ENCODE measurements at places on chromosomes 7 and 10.

- DNase-seq = peak; percentile 66
These were observed 33.7 kb downstream of the NRBF2 start for GRCh38 chr10:63166742-63167258.

DNA sequence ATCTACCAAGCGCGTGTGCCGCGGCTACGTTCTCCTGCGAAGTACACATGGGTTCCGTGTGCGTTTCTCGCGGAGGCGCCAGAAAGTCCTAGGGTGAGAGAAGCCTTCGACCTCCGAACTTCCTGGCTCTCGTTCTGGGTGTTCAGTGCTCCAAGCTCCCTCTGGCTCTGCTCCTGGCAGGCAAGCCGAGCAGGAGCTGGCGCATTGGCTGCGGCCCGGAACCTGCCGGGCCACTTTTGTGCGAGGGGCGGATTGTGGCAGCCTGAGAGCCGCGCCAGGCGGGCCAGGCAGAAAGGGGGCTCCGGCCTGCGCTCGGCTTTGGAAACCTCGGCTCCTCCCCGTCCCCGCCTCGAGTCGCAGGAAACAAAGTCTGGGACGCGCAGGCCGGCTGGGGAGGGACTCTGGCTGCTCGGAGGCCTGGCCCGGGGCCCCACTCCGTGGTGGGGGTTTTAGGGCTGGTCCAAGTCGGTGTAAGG lies 9.6 kb downstream of the EMX2 start:
- DNase-seq = no peak

- no peak for DNase-seq
These were observed 72.1 kb downstream of the SEM1 start for GRCh38 chr7:96637522-96637921.

- DNase-seq = no peak
These were observed 31.6 kb downstream of the IL15RA start for GRCh38 chr10:5945561-5946418.

- no peak for DNase-seq
These were observed 40.3 kb upstream of the YAE1 start for GRCh38 chr7:39525926-39526325.

DNA sequence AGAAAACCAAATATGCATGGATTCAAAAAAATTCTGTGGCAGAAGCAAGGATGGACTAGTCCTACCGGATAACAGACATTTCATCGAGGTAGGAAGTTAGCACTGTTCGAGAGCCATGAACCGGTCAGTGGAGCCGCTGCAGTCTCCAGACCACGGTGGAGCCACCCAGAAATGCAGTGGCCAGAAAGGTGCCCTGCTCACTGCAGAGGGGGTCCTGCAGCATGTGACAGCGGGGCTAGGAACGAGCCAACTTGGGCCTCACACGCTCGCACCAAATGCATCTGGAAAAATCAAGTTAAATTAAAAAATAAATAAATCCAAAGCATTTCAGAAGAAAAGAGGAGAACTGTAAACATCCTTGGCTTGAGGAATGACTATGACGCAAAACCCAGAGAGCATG lies 13.1 kb upstream of the CFAP46 start:
- DNase-seq = no peak

DNA sequence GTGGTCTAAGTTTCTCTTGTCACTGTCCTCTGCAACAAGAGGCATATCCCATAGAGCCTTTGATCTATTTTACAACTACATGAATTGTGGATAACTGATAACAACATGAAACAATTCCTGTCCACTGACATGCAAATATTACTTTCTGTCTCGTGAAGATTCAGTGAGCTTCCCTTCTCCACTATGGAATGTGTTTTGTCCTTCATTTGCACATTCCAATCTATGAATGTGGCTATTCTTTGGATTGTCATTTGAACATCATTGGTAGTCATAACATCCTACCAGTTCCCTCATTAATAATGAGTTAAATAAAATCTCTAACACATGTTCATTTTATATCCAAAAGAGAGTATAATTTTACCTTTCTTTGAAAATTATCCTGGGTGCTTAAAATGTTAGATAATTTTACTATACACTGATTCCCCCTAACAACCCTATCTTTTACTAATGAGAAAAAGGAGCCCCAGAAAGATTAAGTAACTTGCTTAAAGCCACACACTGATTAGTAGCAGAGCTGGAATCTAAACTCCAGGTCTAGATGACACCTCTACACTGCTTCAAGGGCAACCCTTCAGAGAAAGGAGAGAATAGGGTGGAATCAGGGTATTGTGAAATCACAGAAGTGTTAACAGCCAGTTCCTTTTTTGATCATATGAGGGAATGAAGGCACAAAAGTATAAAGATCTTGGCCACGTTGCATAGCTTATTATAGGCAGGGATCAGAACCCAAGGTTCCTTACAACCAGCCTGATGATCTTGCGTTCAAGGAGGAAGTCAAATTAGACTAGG lies 39.1 kb downstream of the PDE1C start:
- no peak for DNase-seq

DNA sequence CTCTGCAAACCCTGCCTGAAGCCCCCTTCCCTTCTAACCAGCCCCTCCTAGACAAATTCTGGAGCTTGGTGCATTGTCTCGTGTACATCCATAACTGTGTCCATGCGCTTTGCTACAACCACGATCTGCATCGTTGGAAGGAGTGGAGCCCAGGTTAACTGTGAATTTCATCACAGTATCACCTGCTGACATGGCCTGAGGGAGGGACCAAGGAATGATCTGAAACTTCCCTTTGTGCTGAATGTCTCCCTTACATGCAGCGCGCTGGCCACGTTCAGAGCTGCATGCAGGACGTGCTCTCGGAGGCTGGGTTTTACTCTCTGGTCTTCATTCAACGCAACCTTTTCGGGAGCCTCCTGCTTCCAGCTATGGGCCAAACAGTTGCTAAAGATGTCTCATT lies 222.3 kb downstream of the CUX1 start:
- DNase-seq = no peak

- DNase-seq = no peak
These were observed 297.1 kb downstream of the PRPF18 start for GRCh38 chr10:13883636-13884444.

DNA sequence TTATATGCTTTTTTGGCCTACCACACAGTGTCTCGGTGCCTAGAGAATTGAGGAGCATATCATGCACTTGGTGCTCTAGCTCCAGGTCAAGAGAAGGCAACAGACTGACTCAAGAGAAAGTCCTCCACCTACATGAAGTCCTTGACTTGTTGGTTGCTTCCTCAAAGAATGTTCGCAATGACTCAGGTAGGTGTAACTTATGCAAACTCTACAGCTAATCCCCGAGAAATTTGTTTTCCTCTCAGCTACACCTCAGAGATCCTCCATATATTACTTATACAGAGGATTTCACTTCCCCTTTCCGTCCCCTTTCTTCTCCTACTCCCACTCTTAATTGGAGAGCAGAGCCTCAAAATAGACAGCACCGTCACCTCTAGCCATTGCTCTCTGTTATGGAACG lies 1013.1 kb downstream of the KCNMA1 start:
- no peak for DNase-seq

DNA sequence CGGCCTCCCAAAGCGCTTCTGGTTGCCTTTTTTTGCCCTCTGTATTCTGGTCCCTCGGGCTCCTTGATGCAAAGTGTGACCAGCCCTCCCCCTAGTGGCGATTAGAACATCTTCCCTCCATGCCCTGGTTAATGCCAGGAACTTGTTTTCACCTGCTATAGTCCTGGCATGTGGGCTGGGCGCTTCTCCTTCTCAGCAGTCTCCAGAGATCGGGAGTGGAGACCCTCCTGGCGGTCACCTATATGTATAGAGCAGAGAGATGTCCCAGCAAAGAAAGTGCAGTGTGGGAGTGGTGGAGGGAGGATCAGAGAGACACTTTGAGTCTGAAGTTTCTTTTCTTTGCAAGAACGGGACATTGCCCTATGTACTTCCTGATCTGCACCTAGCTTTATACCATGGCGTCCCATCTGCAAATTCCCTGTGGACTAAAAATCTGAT lies 264.1 kb downstream of the OTUD1 start:
- peak; percentile 40 for DNase-seq

- DNase-seq = no peak
These were observed 127.2 kb downstream of the LRRC4 start for GRCh38 chr7:127903892-127904669.

GRCh38 chr7:97390915-97391593 lies 273.6 kb downstream of the SDHAF3 start:
- no peak for DNase-seq

GRCh38 chr10:111926286-111926685 lies 257.3 kb downstream of the GPAM start:
- DNase-seq = no peak

- DNase-seq = no peak
These were observed 690.5 kb upstream of the LRRN3 start for GRCh38 chr7:110400411-110400810.

DNA sequence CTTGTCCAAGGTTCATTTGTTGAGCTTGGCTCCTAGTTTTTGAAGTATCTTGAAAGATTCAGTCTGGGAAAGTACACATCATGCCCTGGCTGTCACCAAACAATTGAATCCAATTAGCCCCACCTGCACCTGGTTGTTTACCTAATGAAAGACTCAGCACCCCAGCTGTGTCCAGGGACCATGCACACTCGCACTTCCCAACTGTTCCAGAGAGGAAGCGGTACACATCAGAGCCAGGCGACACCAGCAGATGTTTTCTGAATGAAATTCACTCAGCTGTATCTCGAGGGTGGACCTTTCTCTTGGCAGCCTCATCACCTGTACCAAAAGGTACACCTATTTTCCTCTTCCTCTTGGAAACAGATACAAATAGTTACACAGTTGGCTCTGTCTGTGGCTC lies 216.4 kb upstream of the LRGUK start:
- no peak for DNase-seq

DNA sequence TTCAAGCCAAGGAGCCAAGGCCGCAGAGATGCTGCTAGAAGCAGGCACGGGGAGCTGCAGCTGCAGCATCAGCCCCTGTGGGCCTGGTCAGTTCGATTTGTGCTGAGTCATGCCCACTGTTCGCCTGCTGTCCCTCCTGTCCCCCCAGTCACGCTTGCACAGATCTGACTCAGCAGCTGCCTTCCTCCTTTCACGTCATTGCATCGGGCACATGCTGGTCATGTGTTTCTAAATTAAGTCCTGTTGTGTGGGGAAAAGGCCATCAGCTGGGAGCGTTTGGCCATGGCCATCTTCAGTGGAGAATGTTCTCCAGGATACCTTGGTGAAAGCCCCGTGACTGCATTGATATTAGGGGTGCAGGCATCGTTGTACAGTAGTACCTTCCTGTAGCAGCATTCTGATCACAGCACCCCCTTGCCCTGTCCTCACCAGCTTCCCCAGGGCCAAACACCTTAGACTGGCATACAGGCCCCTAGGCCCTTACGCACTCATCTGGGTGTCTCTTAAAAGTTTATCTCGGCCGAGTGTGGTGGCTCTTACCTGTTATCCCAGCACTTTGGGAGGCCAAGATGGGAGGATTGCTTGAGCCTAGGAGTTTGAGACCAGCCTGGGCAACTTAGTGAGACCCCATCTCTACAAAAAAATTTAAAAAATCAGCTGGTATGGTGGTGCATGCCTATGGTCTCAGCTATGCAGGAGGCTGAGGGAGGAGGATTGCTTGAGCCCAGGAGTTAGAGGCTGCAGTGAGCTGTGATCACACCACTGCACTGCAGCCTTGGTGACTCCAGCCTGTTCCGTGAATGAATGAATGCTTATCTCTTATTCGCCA lies 23.2 kb downstream of the POR start:
- DNase-seq = no peak

- no peak for DNase-seq
These were observed 24.1 kb upstream of the CDCA7L start for GRCh38 chr7:21969822-21970221.
